CD4-positive, alpha-beta T cell treated with Interleukin-6 for 4 hours (primary cell): ENCODE measurements at places on chromosomes 11 and 22.

DNA sequence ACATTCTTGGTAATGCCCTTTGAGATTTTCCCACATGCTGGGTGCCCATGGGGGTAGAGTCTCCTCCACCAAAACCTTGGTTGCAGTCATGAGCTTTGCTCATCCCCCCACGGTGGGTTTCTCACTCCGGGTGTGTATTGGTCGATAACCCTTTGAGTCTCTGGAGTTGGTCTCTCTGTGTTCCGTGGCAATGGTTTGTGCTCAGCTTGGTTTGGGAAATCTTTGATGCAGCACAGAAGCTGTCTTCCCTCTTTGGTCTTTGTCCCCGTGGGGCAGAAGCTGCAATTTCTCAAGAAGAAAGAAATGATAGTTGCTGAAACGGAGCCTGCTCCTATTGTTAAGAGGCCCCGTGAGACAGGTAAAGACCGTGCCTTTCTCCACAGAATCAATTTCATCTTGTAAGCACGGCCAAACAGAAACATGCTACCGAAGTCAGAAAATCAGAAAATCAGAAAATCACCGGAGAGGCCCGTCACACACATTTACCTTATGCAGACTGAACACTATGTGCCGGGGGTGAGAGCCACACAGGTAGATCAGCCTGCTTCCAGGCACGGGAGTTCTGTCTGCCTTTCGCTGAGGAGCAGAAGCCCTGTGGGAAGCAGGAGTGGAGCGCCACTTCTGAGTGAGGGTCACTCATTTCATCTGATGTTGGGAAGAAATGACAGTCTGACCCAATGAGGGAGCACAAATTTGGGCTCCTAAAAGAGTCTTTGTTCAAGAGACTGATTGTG lies 186.1 kb downstream of the TBC1D22A start:
- no peak for DNase-seq

DNA sequence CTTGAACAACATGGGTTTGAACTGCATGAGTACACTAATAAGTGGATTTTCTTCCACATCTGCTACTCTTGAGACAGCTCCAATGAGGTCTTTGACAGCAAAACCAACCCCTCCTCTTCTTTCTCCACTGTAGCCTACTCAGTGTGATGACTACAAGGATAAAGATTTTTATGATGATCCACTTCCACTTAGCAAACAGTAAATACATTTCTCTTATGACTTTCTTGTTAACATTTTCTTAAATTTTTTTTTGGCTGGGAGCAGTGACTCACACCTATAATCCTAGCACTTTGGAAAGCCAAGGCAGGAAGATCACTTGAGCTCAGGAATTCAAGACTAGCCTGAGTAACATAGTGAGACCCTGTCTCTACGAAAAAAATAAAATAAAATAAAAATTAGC lies 9.9 kb upstream of the EIF4G2 start:
- no peak for DNase-seq

DNA sequence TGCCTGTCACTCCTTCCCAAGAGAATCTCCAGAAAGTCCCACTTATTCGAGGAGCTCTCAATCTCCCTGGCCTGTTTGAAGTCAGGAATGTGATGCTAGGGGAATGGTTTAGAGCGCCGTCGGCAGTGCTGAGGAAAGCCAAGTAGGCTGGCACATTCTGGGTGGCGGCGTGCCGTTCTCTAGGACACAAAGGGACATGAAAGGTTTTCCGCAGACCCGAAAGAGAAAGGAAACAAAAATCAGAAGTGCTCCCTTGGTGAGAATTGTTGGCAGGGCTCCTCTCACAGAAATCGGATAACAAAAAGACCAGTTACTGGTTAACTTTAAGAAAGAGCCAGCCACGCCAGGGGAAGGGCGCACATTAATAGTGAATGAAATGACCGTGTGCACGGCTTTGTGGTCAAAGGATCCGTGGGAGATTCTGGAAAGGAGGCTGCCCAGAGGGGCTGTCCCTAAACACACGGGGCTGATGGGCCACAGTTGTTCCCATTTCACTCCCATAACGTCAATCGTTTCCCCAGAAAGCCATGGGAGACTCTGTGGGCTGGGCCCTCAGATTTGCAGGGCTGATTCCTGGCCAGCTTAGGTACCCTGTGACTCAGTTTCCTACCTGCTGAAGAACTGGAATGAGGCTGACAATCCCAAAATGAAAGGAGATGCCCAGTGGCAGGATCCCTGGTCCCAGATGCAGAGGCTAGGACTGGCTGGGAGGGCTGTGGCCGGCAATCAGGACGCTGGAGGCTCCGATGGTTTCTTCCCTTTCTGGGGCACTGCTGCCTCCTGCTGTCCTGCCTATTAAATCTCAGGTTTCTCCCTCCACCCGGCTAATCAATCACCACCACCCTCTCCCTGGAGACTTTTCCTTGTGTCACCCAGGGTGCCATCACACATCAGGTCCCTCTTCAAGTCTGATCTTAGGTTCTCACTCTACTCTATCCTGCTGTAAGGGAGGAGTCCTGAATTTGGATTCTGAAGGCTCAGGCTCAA lies 82.3 kb downstream of the RCN1 start:
- peak; percentile 18 for DNase-seq

- DNase-seq, result peak; percentile 71
These were observed at the start of gene SORL1-AS1 for GRCh38 chr11:121452609-121453150. Gene SORL1-AS1 (minus strand): TSS chr11:121452967.

GRCh38 chr11:93267383-93267782 lies 63.2 kb upstream of the DEUP1 start:
- DNase-seq, result no peak

DNA sequence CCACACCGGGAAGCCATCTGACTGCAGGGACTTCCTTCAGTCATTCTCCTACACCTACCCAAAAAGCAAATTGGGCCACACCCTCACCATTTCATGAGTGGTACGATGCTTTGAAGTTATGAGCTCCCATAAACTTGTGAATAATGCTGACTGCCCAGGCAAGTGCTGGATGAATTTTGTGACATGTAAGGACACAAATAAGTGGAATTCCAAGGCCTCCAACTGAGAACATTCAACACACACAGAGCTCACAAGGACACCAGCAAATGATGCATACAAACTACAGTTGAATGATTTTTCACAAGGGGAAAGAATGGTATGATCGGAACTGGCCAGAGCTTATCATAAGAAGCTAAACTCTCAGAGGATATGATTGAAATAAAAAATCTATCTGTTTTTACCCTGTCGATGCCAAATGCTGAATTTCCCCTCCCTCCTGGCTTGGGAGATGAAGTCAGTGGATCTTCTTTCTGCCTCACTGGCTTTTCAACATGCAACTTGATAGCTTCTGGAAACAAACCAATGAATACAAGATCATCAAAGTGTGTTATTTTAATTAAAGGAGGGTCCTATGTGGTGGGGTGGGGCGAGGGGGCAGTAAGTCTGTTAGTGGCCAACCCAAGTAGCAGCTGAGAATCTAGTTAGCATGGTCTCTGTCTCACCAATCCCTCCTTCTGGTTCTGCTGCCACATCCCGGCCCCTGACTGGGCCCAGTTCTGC lies 123.8 kb downstream of the WT1 start:
- DNase-seq, result no peak
